ENCODE measurements at places on chromosomes 11 and 22.

GRCh38 chr11:9016916-9017642, 13.3 kb upstream of the NRIP3 start:
- no peak for DNase-seq

DNA sequence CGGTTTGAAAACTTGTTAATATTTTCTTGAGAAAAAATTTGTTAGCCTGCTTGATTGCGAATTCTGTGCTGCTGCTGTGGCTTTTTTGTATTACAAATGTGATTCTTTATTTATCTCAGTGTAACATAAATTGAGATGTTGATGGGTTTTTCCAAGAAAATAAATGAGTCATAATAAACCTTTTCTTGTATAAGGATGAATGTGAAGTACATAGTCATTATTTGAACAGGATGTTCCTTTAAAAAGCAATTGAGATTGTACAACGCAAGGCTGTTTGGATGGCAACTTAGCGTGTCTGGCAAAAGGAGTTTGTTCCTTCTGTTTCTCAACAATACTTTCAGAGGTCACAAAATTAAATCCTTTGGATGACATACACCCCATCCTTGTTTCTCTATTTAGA, 24.6 kb upstream of the CARD18 start:
- no peak for DNase-seq

DNA sequence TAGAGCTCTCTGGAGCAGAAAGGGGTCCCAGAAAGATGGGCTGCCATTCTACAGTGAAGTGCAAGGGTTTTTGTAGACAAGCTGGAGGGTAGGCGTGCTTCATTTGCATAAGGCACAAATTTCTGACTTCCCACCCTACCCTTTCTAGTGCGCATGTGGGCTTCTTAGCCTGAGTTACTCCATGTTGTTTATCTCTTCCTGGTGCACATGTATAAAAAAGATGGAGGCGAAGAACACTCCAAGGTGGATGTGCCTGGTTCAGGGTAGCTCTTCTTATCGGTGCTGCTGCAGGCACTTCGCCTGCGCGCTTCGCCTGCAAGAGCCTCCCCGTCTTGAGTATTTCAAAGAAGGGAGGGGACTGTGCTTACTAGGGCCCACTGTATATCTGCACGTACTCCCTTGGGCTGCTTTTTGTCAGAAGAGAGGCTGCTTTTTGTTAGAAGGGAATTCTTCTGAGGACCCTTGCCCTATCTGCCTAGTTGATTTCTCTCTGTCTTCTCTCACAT, 1047.3 kb upstream of the CNTN5 start:
- DNase-seq, result no peak

DNA sequence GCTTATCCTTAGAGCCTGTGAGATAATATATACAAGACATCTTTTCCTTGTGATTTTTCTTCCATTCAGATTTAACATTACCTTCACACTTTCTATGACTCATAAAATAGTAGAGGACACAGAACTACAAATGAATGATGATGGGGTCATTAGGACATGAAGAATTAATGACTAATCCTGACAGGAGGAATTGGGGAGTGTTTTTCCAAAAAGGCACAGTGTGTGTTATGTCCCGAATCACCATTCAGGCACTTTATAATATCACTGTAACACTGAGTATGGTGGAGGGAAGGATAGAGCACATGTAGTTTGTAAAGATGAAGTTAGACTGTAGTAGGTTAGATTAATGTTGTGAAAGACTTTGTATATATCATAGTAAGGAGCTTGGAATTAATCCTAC, 391.3 kb downstream of the JRKL start:
- DNase-seq, result no peak

DNA sequence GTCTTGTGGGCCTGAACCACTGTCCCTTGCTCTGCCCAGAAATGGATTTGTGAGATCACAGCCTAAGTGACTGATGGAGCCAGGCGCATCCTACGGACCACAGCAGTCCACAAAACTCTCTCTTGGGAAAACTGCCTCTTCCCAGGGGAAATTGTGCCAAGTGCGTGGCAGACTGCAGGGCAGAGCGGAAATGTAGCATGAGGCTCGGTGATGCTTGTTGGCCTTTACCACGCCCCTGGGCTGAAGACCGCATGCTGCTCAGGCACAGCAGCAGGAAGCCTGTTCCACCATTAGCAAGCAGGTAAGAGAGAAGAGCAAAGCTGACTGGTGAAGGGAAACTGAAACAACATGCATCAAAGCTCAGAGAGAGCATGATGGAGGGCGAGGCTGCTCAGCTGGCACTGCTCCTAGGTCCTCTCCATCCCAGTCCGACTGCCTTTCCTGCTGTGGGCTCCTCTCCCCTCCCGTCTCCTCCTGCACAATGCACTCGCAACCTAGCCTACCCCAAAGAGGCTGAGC, 26.5 kb upstream of the SCARF2 start:
- DNase-seq, result no peak
